ENCODE measurements at places on chromosomes 12 and 14.

- no peak for DNase-seq
Measured at GRCh38 chr14:50678163-50678562, 10.1 kb upstream of the SAV1 start.

DNA sequence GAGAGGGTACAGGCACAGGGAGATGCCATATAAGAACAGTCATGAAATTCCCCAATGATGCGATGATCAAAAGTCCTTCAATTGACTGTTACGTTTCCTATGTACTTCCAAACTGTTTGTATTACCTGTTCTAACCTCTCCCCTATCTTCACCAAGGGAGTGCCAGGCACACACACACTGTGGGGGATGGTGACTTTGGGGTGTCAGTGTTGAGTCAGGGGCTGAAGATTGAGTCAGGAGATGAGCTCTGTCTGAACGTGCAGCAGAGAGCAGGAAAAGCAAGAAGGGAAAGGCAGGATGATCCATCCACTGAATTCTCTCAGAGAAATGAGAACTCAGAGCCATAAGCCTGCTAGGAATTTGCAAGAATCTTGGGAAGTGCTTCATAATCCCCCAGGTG, 153.4 kb downstream of the EFCAB11 start:
- DNase-seq: no peak

GRCh38 chr12:86264451-86265328, 8.5 kb upstream of the MGAT4C start:
- no peak for DNase-seq

DNA sequence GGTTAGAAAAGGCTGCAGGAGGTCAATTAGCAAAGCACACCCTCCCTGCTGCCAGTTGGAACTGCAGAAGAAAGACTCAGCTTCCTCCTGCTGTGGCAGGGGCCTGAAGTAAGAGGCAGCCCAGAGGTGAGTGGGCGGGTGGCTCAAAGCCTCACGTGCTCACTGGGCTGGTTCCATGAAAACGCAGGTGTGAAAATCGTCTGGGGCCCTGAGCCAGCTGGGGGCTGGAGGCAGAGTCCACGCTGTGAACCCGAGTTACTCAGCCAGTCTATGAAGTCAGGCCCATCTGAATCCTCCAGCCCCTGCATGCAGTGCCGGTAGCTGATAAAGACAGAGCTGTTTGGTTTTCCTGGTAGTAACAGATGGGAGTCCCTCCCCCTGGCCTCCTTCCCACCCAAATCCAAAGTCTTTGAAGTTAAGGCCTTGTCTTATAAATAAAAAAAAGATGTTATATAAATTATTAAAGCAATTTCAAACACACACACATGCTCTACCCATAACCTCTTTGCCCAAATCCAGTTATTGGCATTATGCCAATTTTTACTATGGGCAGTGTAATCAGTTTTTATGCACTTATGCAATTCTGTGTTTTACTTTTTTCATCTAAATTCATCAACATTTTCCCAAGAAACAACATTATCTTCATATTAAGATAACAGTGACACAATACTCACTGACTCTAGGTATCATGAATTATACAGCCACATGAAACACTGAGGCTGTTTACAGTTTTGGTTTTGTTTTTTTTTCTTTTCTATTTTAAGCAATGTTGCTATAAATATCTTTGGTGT, 57.9 kb upstream of the PNMA1 start:
- peak; percentile 76 for DNase-seq

DNA sequence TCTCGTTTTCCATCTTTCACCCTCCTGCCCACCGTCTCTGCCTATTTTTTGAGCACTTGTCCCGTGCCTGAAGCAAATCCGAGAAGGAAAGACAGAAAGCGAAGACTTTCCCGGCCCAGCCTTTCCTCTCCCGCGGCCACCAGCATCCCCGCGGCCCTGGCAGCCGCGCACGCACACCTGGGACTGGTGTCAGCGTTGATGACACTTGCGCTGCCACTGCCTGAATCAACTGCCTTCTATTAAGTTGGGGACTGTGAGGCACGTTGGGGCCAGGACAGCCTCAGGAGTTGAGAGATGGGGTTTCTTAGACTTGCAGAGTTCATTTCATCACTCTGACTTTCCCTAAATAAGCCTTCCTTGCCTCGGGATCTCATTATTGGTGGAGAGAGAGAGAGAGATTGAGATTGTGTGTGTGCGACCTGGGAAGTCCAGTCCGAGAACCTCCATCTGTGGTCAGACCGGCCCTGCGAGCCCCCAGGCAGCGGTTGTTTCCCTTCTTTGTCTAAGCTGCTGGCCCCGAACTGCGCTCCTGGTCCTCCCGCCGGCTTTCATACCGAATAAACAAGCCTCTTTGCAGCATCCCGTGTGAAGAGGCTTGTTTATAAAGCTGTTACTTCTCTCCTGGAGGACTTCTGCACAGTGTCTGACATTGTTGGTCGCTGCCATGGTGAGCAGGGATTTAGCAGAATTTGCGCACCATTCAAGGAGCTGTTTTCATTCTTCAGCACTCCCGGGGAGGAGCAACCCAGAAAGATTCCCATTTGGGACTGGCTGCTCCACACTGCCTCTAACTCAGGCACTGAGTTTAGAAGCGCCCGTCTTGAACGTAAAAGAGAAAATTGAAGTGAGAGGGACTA, 1.5 kb downstream of the PDZRN4 start:
- no peak for DNase-seq

GRCh38 chr12:97022536-97023230, 115.6 kb downstream of the NEDD1 start:
- no peak for DNase-seq

- DNase-seq: no peak
Measured at GRCh38 chr12:132400011-132400641, 70.7 kb upstream of the GALNT9 start.

DNA sequence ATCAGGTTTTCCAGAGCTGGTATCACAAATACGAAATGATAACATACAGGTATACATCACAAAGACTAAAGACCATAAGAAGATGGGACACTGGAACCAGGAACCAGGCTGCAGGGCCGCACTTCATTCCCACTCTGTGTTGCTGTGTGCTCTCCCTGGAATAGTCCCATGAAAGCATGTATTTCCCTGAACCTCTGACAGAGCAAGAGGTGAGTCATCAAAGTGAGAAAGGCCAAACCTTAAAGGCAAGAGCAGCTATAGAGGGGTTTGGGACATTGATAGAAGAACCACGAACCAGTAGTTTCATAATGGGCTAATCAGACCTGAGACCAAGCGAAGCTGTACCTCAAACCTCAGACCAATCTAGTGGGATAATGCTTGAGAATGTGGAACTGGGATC, 283.0 kb upstream of the PRKD1 start:
- no peak for DNase-seq

- DNase-seq: no peak
Measured at GRCh38 chr14:50862036-50862570, 9.8 kb upstream of the ABHD12B start.

DNA sequence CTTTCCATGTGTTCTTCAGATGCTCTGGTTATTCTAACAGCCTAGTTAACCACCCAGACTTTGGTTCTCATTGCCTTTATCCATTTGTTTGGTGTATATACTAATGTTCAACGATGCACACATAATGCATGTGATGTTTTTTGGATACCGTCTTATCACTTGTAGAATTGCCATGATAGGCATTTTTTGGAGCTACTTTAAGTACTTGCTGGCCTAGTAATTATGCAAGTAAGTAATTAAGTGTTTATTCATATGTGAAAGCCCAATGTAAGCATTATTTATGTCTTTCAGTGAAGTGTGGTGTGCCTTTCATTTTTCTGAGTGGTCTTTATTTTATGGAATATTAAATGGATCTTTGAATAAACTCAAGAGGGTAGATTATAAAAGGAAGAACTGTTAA, 14.2 kb downstream of the RAP1B start:
- DNase-seq: no peak

GRCh38 chr12:3622822-3623690, 129.9 kb downstream of the CRACR2A start:
- no peak for DNase-seq

GRCh38 chr14:81400852-81401251, 728 bp upstream of the STON2 start:
- DNase-seq: no peak

GRCh38 chr12:3045989-3046388, 31.2 kb upstream of the TSPAN9 start:
- DNase-seq: no peak

DNA sequence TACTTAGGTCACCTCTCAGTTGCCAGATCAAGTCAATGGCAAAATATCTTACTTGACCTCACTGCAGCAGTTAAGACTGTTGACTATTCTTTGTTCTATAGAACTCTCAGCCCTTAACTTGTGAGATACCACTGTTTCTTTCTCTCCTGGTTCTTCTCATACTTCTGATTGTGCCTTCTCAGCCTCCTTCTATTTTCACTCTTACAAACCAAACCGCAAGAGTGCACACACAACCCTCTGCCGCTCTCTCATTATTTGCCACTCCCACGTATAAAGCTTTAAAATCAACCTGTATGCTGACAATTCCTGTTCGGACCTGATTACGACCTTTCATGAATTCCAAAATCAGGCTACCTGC, 4.5 kb downstream of the E2F7 start:
- no peak for DNase-seq

DNA sequence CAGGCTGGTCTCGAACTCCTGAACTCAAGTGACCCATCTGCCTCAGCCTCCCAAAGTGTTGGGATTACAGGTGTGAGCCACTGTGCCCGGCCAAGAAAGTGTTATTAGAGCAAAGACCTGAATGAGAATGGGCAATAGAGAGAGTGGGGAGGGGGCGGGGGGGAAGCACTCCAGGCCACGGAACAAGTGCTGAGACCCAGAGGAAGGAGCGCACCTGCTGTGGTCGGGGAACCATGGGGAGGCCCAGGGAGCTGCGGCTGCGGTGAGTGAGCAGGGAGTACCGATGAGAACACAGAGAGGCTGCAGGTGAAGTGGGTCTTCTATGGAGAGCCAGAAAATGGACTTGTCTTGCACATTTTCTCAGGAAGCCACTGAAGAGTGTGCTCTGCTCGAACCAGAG, 10.8 kb downstream of the SMIM41 start:
- no peak for DNase-seq

GRCh38 chr14:100529561-100530031, 57.6 kb downstream of the BEGAIN start:
- DNase-seq: no peak

GRCh38 chr14:93998871-93999403, 1.8 kb downstream of the CCDC197 start:
- no peak for DNase-seq

DNA sequence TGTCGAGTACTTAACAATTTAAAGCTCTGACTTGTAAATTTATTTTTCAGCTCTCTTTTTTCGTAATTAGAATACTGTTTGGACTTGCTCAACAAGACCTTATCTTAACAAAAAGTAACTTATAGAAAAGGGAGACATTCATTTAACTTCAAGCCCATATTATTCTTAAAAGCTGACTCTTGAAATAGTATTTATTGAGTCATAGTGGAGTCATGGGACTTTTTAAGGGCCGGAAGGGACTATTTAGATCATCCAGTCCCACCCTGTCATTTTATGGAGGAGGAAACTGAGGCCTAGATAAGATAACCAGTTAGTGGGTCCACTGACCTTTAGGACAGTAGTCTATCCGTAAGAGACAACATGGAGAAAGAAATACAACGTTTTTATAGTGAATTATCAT, 1.5 kb downstream of the RAP1B start:
- DNase-seq: no peak

DNA sequence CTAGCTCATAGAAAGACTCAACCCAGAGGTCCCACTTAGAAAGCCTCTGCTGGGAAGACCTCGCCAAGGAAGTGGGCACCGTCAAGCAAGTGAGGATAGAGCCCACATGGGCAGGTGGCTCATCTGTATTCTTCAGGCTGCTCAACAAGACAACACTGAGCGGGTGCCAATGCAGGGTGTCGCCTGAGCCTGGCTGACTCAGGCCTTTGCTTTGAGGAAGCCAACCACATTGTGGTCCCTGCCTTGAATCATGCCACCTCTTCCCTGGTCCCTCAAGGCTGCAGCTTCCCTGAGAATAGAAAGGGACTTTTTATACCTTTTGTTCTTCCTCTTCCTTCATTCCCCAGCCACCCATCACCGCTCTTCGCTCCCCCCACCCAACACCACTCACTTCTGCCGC, 2.1 kb upstream of the RNASE13 start:
- DNase-seq: no peak

GRCh38 chr12:2374092-2374906, 321.5 kb downstream of the CACNA1C start:
- DNase-seq: no peak

DNA sequence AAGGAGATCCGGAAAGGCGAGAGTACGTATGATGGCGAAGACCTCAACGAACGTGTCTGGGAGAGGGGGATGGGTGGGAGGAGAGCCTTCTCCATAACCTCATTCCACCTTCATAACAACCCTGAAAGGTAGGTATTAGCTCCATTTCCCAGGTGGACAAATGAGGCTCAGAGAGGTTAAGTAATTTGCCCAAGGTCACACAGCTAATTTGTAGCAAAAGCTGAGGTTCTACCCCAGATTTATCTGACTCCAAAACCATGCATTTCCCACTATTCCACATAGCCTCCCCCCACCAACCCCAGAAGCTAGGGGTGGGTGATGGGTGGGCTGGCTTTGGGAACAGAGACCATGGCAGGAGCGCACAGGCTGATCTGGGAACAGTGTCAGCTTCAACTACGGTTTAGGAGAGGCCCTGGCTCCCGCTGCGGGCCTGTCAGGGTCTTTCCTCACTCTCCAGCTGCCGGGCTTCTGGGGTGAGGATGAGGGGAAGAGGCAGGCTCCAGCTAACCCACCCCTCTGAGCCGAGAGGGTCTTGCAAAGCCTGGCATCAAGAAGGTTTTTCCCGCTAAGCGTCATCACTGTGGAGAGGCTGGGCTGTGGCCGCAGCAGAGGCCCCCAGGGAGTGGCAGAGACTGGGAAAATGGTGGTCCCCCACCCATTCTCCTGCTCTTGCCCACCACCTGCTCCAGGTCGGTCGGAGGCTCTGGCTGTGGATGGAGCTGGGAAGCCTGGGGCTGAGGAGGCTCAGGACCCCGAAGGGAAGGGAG, 8.9 kb downstream of the CHGA start:
- no peak for DNase-seq

DNA sequence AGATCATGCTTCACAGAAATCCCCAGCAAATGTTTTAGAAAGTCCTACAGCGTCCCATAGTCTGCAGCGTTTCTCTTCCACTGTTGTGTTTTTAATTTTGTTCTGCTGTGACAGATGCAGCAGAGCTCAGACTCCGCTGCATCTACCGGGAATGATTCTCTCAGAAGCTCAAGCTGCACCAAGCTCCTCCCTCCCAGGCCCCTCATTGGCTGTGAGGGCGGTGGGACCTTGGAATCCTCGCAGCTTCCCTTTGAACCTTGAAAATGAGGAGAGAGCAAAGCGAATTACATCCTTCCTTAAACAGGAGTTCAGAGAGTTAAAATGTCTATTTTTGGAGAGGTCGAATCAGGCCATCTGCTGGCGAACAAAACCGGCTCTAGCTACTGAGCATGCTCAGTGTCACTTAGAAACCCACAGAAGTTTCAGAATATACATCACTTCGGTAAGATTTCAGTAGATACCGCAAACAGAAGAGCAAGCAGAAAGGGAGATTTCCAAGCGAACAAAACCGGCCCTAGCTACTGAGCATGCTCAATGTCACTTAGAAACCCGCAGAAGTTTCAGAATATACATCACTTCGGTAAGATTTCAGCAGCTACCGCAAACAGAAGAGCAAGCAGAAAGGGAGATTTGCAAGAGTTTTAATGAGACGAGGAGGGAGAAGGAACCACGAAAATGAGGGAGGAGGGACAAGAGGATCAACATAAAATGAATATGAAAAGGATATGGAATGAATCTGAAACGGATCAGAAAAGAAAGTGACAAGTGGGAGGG, at the start of gene ABCD2:
Gene ABCD2, minus strand, starts transcription at position 144 of the 774 bp plus-strand sequence. CDS start 188 bp downstream, outside the sequence.
- DNase-seq: peak; percentile 42

GRCh38 chr12:42144158-42144407, 591 bp downstream of the GXYLT1 start:
- DNase-seq: no peak

Measured in NCI-H1417 treated with DMSO at 0.1 percent for 48 hours (cell line).